ENCODE measurements at places on chromosomes 1 and 21.

DNA sequence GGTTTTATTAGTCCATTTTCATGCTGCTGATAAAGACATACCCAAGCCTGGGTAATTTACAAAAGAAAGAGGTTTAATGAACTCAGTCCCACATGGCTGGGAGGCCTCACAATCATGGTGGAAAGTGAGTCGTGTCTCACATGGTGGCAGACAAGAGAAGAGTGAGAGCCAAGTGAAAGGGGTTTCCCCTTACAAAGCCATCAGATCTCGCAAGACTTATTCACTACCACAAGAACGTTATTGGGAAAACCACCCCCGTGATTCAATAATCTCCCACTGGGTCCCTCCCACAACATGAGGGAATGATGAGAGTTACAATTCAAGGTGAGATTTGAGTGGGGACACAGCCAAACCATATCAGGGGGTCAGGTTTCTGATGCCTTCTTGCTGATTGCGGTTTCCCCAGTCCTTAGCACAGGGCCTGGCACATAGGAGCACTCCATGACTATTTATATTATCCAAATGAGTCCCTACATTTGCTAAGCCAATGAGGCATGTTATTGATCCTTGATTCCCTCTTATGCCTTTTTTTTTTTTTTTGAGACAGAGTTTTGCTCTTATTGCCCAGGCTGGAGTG lies 35.3 kb upstream of the PAXBP1 start:
- DNase-seq: no peak

DNA sequence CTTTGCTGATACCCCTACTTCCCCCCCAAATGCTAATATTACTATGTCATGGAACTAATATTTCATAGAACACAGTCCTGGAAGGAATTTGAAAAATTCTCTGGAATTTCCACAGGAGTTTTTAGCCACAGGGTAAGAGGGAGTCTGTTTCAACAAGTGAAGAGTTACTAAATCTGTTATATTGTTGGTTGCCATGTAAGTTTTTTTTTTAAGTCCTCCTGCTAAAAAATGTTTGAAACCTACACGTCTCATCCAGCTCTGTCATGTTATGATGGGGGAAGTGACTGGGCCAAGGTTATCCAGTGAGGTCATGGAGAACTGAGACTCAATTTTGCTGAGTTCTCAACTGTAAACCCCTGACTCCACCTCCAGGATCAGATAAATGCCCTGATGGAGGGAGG lies 60.8 kb upstream of the USP24 start:
- no peak for DNase-seq

GRCh38 chr1:9174243-9174642 lies 45.3 kb upstream of the GPR157 start:
- no peak for DNase-seq

- no peak for DNase-seq
These were observed 77.6 kb downstream of the CD247 start for GRCh38 chr1:167440776-167441175.

DNA sequence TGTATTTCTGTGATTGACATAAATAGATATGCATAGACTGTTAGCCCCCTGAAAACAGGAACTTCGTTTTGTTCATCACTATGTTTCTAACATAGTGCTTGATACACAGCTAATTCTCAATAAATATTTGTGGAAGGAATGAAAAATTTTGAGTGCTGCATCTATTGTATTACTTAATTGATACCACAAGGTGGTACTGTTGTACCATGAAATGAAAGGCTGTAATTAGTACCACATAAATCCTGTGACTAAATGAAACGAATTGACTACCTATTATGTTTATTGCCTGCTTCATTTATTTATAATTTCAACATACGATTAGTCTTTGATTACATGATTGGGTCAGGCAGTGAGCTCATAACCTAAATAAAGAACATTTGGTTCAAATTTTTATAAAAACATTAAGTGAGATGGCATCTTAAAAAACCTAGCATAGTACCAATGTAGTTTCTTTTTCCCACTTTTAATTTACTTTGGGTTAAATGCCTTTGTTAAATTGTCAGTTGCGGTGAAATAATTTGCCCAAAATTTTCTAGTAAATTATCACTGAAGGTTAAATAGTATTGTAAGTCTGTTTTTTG lies 15.0 kb upstream of the TGFB2 start:
- DNase-seq: no peak
